T-cell (primary cell): ENCODE measurements at places on chromosomes 3 and 15.
A peak's percentile ranks its signal among the peaks of the same experiment; 100 is the strongest.

GRCh38 chr3:170644711-170645110 is 58.8 kb upstream of the SLC7A14 start:
- DNase-seq = no peak

DNA sequence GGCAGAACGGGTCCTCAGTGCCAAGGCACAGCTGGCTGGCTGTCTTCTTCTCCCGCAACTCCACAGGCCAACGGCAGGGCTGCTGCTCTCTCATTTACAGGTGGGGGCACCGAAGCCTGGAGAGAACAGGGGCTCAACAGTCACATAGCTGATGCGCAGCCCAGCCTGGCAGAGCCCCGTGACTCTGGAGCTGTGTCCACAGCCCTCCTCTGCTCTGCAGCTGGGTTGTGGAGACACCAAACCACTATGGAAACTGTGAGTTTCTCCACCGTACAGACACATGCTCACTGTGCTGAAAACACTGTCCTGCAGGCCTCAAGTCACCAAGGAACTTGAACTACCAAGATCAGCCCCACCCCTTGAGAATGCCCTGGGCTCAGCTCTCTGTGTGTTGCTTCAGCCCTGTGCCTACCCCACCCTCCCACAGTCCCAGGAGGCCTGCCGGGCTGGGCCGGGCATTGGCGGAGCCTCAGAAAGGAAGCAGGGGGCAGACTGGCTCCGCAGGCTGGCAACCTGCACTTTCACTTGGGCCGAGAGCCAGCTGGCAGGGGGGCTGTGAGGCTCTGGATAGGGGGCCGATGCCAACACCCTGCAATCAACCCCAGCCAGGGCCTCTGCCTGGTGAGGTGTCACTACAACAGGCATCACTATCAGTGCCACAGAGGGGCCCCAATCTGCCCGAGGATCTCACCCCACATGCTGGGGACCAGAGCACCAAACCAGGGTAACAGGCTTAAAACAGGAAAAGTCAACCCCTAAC is 113.7 kb upstream of the RPL32 start:
- peak; percentile 43 for DNase-seq

GRCh38 chr3:7543294-7543880 is 682.5 kb downstream of the GRM7 start:
- DNase-seq = no peak

DNA sequence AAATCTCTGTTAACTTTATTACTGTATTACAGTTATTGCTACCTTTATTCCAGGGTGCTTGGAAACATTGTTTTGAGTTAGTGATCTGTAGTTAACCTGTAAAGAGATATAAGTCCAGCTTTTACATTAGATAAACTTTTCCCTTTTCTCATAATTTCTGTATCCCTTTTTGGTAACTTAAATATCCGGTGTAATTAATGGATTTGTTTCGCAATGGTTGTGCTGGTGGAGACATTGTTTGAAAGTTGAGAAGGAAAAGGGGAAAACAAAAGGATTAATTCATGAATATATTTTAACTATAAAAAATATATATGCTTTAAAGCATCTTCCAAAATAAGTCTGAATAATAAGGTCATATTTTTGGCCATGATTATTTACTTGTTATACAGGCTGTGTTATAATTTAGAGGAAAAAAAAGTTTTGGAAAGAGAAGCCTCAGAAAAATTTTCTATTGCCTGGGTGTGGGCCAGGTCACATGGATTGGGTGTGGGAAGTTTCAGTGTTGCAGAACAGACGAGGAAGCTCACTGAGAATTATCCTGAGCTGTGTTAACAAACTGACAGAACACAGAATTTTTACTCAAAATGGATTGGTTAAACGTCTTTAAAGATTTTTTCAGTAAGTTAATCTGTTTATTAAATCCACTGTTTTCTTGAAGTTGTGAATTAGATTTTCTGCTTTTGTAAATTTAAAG is 27.7 kb upstream of the IL20RB start:
- no peak for DNase-seq

- DNase-seq = no peak
These were observed 1.1 kb downstream of the PDIA5 start for GRCh38 chr3:123067689-123068600.

GRCh38 chr3:108334701-108335100 is 38.4 kb downstream of the HHLA2 start:
- DNase-seq = no peak

GRCh38 chr3:42505128-42505848 is 2.8 kb downstream of the VIPR1 start:
- no peak for DNase-seq

DNA sequence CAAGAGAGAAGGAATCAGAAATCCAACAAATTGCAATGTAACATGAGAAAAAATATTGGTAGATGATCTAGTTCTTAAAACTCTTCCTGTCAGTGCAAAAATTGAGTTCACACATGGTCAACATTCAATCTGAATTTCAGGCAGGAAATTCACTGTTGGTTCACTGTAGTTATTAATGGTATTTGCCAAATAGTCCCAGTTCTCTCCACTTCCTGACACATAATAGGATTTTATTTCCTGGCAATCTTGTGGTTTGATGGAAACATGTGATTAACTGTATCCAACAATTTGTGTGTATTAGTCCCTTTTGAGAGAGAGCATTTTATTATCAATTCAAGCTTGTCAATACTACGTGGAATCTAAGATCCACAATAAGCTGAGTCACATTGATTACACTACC is 1103.1 kb downstream of the ROBO2 start:
- DNase-seq = no peak

DNA sequence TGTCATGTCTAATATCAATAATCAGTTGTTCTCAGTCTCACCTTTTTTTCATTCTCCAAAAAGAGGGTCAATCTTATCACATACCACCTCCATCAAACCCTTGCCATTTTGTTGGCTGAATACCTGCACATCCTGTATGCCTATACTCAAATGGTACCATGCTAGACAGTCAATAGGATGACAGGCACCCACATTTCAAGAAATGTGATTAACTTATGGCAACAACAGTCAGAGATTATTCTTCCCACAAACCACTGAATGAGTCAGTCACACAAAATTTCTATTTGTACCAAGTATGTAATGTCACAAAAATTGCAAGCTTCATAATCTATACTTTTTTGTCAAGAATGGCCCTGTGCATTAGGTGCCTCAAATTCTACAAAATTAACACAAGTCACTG is 5.1 kb upstream of the SLC27A2 start:
- no peak for DNase-seq

DNA sequence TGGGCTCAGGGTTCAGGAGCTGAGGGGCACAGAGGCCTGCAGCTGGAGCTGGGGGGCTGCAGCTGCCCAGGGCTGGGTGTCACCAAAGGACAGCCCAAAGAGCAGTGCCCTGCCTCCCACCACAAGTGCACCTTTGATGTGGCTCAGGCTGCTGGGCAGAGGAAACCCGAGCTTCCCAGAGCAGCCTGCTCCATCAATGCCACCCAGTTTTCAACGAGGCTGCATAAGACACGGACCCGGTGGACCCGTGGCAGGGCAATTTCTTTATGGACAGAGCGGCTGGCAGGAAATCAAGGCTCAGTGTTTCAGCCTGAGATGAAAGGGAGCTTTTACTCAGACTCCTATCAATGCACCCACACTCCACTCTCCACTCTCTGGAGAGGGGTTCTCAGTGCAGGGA is 18.7 kb downstream of the SEMA5B start:
- no peak for DNase-seq

DNA sequence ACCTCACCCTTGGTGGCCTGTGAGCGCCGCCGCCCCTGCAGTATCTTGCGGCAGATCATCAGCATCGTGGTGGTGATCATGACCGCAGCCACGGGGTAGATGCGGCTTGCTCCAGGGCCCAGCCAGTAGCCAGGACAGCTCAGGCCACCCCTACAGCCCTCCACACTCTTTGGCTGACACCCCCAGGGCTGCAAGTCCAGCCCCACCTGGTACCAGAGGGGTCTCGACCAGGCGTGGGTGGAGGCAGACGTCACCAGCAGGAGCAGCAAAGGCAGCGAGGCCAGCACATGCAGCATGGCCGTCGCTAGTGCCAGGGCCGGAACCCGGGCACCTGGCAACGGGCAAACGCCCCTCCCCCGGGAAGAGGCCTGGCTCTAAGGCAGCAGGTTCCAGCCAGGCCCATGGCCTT is at the start of gene TMEM89:
Gene TMEM89, minus strand, starts transcription at position 309 of the 409 bp plus-strand sequence. Its CDS starts 13 bp downstream, at position 296.
- no peak for DNase-seq

DNA sequence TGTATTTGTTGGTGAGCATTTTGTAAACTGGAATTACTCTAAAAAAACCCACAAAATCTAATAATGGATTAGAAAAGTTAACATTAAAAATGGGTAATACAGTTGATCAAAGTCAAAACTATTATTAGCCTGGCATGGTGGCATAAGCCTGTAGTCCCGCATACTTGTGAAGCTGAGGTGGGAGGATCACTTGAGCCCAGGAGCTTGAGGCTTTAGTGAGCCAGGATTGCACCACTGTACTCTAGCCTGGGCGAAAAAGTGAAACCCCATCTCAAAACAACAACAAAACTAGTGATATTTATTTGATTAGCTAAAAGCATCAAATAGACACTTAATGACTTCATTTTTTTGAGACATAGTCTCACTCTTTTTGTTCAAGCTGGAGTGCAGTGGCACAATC is 3.6 kb downstream of the SNX1 start:
- DNase-seq = no peak

- no peak for DNase-seq
These were observed 167.2 kb downstream of the PLD1 start for GRCh38 chr3:171643033-171643432.

DNA sequence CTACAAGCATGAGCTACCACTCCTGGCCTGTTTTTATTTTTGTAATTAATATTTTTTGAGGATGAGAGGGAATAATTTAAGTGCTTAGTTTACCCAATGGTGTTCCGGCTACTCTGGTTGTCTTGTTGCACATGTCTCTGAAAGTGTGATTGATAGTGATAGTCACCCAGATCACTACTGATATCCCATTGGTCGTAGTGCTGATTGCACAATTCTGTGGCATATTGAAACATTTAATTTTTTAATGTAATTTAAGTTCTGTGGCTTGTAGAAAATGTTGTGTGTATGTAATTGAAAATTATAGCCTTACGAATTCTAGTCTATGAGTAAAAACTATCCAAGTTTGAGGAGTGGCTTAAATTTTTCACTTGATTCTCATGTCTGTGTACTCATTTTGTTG is 11.9 kb downstream of the ARIH2 start:
- DNase-seq = no peak
